ENCODE measurements at places on chromosomes 2 and 18.

- DNase-seq = no peak
Measured at GRCh38 chr2:217929272-217929671, 73.5 kb downstream of the TNS1 start.

DNA sequence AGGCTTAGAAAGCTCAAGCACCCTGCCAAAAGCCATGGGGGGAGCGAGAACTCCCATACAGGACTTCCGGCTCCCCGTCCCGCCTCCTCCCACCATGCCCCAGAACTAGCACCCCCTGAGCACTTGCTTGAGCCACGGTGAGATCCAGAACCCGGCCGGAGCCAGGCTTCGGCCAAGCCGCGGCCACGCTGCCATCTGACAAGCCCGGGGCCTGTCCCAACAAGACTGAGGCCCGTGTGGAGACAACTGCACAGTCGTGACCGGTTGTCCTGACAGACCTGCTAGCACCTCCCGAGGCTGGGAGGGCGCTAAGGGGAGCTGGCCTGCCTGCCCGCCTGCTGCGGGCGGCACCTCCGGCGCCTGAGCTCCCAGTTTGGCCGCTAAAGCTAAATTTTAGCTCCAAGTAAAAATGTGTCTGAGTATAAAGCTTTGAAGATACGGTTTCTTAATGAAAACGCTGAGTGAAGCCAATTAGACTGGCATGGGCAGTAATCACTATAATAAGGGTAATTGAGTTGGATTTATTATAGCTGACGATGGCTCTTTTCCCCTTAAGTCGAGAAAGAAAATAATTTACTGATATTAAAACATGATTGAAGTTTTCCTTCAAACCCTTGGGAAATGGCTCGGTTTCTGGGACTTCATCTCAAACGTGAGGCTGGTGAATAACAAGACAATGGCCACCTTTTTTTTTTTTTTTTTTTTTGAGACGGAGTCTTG, 78.3 kb upstream of the ODC1 start:
- DNase-seq = no peak

- DNase-seq = no peak
Measured at GRCh38 chr2:215082446-215082845, 56.0 kb downstream of the ABCA12 start.

DNA sequence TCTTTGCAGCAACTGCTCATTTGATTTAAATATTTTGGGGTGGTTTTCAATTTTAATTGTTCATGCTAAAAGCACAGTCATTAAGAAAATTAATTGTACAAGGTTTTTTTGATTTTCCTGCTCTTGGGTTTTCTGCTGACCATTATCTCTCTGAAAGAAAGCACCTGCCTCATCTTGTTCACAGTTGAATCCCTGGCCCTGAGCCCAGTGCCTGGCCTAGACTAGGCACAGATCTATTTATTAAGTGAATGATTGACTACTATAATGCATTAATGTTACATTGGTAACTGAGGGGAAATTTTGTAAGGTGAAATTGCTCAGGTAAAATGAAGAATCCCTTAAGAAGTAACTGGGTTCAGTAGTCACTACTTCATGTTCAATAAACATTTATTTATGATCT, 22.0 kb downstream of the IL1RL2 start:
- no peak for DNase-seq

DNA sequence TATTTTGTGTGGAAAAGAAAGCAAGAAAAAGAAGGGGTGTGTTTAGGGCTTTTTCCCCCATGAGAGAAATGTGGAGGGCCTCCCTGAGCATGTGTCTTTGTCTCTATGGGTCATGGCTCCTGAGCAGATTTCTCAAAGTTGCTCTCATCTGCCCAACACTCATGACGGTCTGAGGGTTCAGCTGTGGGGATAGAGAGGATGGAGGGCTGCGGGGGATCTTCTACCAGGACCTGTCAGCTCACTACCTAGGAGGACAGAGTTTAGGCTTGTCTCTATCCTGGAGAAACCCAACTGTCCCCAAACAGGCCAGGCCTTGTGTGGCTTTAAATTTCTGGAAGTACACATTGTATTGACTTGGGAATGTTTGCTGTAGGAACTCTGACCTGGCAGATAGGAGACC, 342.2 kb downstream of the MYCN start:
- no peak for DNase-seq

DNA sequence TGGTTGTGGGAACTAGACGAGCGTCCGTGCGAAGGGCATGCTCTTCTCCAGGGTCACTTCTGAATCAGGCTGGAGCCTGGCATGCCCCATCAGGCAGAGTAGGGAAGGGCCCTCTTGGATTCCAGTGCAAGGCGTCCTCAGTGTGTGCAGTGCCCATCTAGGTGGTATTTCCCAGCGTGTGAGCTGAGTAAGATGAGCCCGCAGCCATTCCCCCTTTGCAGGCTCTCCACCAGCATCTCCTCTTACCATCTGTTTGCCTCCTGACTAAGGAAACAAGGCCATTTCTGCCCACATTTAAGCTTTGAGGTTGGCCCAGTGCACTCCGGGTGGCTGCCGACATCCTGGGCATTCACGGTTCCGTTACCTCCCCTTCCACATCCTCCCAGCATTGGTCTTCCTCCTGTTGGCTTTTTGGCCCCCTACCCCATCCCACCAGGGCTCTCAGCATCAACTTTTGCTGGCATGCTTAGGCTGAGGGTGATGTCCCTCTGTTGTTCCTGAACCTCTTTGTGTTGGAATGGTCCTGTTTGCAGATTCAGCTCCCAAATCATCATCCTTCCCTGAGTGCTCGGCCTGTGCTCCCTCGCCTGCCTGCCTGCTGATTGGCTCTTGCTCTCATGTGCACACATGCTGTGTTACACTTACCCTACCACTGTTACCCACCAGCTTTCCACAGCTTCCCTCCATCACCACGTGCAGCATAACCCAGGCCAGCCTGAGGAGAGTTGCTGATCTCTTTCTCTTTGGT, 11.8 kb downstream of the CEP68 start:
- no peak for DNase-seq

- DNase-seq = no peak
Measured at GRCh38 chr2:72183016-72183415, 35.4 kb upstream of the CYP26B1 start.

GRCh38 chr18:13370995-13371625, 152.6 kb downstream of the LDLRAD4 start:
- no peak for DNase-seq

DNA sequence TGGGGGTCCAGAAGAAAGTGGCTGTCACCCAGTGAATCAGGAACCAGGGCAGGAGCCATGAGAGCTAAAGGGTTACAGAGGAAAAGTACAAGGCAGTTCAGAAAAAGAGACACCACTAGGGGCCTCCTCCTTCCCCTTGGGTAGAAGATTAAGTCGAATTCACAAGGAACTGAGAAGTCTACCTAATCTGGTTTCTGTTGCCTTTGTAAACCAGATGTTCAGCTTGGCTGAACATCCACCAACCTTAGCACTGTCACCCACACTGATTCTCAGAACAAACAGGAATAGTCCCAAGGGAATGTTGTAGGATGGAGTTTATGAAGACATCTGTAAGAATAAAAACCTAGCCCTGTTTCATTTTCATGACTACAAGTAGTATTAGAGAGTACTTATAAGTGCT, 90.4 kb upstream of the NOSTRIN start:
- DNase-seq = no peak

- no peak for DNase-seq
Measured at GRCh38 chr18:2910261-2910660, 63.5 kb downstream of the EMILIN2 start.

GRCh38 chr2:204663816-204664425, 118.6 kb downstream of the PARD3B start:
- no peak for DNase-seq

DNA sequence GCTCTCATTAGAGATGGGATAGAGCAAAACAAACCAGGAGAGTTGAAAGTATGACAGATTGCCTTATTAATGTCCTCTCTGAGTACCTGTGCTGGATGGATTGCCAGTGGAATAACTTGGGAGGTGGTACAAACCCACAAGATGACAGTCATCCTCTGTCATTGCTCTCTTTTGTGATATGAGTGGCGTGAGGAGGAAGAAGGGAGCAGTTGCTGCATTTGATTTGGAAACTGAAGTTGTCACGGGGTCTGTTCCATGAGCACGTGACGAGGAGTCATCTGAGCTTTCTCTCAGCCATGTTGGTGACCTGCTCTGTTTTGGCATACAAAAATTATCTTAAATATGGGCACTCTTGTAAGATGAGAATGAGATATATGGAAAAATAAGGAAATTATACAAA, 204.9 kb downstream of the FAM210A start:
- no peak for DNase-seq

DNA sequence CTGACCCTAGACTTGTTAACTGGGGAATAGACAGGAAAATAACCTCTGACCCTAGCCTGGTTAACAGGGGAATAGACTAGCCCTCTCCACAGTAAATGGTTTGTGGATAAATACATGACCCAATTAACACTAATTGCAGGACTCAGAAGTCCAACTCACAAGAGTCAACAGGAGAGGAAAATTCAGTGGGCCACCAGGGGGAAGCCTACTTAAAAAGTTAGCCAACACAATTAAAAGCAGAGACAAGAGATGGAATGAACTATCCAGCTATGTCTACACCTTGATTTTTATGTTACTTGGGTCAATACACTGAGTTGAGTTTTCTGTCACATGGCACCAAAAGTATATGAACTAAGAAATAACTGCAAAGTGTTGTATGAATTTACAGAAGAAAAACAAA, 158.8 kb upstream of the SLC39A10 start:
- DNase-seq = no peak
